ENCODE measurements at places on chromosomes 11 and 22.

- no peak for DNase-seq
These were observed 70.6 kb downstream of the ZBTB16 start for GRCh38 chr11:114130115-114130576.

DNA sequence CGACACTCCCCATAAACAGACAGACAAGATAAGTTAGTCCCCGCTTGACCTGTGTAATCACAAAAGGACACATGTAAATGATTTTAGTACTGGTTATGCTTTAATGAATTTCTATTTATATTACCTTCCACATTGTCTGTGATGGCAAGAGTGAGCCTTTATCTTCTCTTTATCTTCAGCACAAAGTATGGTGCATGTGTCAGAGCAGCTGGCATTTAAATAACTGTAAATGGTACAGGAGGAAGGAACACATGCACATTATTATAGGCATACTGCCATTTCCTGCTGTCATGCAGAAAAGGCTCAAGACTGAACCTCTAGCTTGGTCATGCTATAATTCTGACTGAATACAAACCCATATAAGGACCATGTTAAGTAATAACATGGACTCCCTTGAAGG is 1342.7 kb upstream of the TENM4 start:
- no peak for DNase-seq

GRCh38 chr22:48960980-48961660 is 866.6 kb downstream of the BRD1 start:
- DNase-seq, result no peak

GRCh38 chr11:103897160-103897936 is 139.1 kb upstream of the DDI1 start:
- DNase-seq, result no peak

DNA sequence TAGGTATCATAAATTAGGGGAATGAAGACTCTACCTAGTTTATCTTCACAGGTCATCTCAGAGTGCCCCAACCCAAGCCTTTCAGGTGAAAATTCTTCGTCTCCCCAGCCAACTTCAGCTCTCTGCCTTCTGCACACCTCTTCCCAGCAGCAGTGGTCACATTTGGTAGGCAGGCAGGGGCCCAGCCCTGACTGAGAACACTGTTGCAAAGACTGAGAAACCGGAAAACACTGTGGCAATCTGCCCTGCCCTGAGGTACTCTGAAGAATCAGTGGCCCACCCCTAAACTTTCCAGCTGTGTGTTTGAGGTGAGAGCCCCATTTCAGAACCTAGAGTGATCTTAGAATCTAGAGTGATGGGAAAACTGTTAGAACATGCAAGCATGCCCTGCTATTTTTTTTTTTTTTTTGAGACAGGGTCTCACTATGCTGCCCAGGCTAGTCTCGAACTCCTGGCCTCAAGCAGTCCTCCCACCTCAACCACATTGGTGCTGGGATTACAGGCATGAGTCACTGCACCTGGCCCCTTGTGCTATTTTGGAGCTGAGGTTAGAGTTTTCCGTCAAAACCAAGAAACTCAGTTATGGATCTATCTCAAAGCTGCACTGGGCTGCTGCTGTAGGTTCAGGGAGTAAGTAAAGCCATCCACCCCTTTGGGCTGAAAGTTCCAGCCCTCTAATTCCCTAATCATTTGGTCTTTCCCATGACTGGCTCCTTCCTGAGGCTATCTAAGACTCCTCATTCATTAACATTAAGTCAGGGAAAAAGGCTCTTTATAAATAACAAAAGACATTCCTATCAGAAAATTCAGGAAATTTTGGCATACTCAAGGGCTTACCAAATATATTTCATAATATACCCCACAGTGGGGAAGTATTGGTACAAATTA is 1.7 kb upstream of the LDHA start:
- no peak for DNase-seq

GRCh38 chr11:120626791-120627190 is 115.2 kb downstream of the GRIK4 start:
- DNase-seq, result no peak

DNA sequence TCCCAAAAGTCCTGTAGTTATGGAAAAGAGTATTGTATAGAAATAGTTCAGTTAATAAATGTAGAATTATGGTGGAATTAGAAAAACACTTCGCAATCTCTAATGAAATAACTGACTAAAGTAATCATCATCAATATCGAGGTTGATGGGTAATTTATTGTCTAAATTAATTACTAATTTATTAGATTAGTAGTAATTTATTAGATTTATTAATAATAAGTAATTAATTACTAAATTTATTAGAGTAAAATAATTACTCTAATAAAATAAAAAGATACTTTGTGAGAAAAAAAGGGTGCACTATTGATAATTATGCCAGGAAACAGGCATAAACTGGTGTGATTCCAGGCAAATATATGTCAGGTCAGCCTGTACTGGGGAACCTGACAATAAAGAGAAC is 455.6 kb downstream of the AASDHPPT start:
- no peak for DNase-seq

All from nucleus accumbens (tissue), 56 donors.